ENCODE measurements at places on chromosomes 5 and 9.

- peak; percentile 70 for DNase-seq
Observed at GRCh38 chr5:147169399-147169798, 65.4 kb upstream of the STK32A start.

GRCh38 chr9:131148966-131149687, 23.7 kb downstream of the NUP214 start:
- DNase-seq: no peak

- no peak for DNase-seq
Observed at GRCh38 chr5:9454012-9454481, 91.8 kb downstream of the SEMA5A start.

DNA sequence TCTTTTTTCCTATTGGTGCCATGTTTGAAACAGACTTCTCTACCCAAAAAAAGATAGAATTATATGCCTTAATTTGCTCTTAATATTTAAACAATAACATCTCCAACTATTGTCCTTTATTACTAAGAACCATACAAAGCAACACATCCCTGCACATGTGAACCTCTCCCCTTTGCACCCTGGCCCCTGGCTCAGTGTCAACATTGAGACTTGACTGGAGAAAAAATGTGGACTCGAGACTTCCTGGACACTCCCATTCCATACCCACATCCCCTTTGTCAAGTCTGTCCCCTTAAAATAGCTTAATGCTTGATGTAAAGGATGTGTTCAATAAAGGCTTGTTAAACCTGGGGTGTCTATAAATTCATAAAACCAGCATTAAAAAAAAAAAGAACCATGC, 53.2 kb downstream of the TTC39B start:
- DNase-seq: no peak

DNA sequence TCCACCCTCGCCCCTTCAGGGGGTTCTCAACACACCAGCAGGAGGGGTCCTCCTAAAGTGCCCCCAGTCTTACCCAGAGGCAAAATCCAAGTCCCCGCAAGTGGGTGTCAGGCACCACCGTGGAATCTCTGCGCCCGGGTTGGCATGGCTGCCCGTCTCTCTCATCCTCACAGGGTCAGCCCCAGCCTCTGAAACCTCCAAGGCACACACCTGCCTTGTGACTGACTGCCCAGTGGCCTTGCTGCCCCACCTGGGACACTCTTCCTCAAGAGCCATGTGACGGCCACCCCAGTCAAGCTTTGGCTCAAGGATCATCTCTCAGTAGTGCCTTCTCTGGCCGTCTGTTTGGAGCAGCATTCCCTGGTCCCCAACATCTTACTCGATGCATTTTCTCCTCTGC, 4.9 kb downstream of the FBP2 start:
- no peak for DNase-seq

DNA sequence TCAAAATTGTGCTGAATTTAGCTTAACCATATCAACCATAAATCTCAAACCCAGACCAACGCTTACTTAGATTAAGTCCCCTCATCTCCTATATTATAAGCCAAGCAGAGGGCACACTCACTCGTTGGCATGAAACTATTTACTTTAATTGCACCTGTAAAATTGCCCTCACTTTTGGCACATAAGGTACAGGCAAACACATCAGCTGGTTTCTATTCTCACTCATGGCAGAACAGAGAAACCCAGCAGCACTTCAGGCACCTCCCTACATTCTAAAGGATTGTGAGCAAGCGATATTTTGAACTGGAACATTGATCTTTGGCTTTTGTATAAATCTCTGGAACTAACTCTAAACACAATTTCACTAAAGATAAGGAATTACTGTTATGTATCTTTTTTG, 845.6 kb upstream of the CDH6 start:
- DNase-seq: no peak

DNA sequence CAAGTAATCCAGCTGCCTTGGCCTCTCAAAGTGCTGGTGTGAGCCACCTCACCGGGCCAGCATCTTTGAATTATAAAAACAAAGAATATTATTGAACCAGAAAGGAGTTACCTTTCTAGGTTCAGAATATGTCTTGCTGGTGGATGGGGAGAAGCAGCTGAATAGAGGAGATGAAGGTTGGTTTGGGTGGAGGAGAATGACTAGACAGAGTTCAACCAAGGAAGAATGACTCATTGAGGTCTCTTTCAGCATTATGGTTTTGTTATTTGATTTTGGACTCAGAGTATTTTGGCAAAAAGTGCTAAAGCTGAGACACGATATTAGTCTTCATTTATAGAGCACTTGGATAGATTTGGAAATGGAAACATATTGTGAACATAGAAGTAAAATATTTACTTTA, 75.2 kb upstream of the MPDZ start:
- peak; percentile 81 for DNase-seq
